ENCODE measurements at places on chromosomes 1 and 21.
A peak's percentile ranks its signal among the peaks of the same experiment; 100 is the strongest.

GRCh38 chr1:64744492-64745180 lies at the start of gene RAVER2:
Gene RAVER2, plus strand, starts transcription at chr1:64745075. Its CDS starts 98 bp downstream, at chr1:64745173.
- DNase-seq = peak; percentile 75

DNA sequence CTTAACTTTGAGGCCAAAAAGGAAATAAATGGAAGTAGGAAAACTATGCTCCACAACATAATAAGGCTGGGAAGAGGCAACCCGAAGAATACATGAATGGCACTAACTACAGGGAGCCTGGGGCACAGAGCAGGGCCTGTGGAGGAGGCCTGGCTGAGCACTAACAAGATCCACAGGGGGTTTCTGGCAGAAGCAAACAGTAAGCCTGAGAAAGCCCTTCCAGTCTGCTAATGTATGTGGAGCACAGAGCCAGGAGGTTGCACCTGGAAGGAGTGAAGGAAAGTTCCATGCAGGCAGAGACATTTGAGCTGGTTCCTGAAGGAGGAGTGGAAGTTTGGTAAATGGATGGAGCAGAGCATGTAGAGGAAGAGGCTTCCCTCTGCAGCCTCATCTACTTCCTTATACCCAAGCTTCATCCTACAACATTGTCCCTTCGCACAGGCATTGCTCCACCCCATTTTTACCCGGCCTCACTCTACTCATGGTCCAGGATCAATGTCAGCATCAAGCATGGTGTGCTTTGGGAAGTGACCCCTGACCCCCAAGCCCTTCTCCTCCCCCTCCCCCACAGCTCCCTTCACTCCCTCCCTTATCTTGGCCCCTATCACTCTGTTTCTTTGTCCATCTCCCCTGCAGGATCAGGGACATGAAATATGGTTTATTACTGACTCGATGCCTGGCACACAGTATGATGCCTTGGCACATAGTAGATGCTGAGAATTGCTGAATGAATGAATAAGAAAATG lies 23.3 kb downstream of the SHISA4 start:
- no peak for DNase-seq

- DNase-seq = no peak
Observed at GRCh38 chr1:44740179-44740617, 561 bp downstream of the KIF2C start.

DNA sequence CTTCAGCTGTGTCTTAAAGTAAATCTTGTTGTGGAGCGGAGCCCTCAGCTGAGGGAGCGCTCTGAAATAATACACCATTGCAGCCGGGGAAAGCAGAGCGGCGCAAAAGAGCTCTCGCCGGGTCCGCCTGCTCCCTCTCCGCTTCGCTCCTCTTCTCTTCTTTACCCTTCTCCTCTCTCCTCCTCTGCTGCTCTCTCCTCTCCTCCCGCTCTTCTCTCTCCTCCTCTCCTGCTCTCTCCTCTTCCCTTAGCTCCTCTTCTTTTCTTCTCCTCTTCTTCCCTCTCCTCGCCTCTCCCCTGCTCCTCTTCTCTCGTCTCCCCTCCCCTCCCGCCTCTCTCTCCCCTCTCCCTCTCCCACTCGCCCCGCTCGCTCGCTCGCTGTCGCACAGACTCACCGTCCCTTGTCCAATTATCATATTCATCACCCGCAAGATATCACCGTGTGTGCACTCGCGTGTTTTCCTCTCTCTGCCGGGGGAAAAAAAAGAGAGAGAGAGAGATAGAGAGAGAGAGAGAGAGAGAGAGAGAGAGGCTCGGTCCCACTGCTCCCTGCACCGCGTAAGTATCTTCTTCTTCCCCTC lies at the start of gene PROX1:
TSS of gene PROX1 (plus strand) at position 47 of the 580 bp plus-strand sequence. CDS start 8,563 bp downstream, outside the sequence.
- DNase-seq = peak; percentile 89

GRCh38 chr1:188877668-188878067 lies 1600.0 kb downstream of the BRINP3 start:
- no peak for DNase-seq

DNA sequence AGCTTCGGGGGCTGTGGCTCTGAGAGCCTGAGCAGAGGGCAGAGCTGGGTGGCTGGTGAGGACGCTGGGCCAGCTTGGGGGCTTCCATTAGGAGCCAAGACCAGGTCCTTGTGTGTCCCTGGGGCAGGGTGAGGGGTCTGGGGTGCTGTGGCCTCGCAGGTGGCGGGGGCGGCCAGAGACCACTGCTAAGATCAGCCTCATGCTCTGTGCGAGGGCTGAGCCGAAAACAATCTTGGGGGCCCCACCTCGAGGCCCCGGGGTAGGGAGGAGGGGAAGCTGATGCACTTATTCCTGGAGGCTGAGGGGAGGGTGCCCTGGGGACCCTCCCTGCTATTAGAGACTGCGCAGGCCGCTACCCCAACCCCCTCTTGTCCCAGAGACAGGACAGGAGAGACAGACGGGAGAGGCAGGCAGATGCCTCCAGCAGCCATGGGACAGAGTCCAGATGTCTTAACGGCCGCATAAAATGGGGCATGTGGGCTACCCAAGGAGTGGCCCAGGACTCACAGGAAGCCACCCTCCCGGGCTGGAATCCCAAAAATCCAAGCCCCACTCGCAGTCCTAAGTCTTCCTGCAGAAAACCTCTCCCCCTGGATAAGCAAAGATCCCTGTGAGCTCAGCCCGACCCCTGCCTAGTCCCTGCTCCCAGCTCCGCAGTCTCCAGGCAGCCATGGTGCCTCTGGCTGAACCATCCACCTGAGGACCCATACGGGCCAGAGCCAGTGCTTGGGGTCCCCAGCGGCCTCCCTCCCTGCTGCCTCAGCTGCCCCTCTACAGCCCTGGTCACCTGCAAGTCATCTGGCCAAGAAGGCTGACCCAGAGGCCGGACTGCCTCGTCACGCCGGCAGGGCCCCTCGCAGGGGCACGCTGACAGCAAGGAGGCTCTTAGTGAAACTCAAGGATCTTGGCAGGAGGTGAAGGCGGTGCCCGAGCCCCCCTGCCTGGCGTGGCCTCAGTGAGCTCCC lies 43.6 kb upstream of the COL18A1 start:
- peak; percentile 67 for DNase-seq

DNA sequence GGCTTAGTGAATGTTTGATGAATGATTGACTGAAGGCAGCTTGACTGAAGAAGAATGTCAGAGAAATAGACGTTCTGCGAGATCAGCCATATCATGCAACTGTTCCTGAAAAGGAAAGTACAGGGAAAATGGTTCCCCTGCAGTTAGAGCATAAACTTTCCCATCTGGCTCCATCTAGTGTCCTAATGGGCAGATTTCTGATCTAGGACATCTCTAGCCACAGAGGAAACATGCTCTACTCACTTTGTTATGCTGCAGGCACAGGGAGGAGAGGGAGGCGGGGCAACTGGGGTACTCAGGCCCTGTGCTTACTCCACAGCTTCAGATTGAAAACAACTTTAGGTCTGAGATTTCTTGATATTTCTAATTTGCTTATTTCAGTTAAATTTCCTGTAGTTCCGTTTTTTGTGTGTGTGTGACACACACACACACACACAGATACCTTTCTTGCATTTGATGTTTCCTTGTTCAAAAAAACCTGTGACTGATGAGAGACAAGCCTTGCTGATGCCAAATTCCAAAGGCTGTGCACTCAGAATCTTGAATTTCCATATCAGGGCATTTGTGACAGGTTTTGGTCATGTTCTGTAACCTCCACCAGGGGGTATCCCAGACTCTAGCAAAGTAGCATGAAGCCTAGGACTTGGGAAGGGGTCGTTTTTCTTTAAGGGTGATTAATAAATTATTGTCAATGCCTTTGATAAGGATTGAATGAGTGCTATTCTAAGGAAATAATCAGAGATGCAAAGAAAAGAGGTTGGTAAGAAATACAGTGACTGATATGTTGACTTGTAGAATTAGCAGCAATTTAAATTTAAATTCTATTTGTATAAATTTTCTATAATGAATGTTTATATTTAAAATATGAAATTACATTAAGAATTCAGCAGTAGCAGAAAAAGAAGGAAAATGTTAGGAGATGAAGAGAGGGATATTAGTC lies 139.7 kb upstream of the BEND5 start:
- DNase-seq = peak; percentile 87

DNA sequence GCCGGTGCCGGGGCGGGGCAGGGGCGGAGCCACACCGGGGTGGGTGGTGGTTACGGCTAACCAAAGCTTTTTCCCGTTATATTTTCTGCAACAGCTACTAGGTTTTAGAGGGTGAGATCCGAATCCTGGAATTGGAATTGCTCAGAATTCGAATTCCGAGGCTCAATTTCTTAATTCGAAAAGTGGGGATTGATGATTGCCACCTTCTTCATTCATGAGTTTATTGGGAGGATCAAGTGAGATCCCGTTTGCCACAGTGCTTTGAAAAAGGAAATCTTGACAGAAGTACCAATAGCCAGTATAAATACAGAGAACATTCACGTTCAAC lies 207 bp upstream of the SVBP start:
- no peak for DNase-seq

DNA sequence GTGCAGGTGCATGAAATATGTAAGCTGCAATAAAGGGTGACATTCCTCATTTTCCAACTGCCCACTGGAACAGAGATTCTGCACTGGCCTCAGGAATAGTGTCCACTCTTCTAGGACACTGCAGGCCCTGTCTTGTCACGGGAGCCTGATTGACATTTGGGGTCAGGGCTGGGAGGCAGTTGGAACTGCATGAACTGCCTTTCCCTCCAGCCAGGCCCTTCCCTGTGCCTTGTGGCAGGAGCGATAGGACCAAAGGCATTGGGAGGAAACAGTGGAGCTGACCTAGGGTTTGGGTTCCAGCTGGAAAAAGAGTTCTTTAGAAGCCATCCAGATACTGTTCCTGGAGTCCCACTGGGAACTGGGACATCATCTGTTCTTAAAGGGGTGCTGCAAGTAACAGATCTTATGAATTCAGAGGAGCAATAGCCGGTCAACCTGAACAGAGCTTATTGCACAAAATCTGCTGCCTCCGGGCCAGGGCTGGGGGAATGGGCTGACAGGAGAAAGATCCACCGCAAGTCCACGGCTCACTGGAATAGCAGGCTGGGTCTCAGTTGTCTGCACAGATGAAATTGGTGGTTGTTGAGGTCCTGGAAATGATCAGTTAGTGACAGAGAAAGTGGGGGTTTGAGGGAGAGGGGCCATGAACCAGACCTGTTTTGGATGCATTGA lies 451.7 kb downstream of the CAMTA1 start:
- no peak for DNase-seq

- no peak for DNase-seq
Observed at GRCh38 chr1:94515296-94515947, 26.1 kb downstream of the F3 start.

- DNase-seq = peak; percentile 62
Observed at GRCh38 chr1:64891448-64891825, 74.9 kb downstream of the JAK1 start.

DNA sequence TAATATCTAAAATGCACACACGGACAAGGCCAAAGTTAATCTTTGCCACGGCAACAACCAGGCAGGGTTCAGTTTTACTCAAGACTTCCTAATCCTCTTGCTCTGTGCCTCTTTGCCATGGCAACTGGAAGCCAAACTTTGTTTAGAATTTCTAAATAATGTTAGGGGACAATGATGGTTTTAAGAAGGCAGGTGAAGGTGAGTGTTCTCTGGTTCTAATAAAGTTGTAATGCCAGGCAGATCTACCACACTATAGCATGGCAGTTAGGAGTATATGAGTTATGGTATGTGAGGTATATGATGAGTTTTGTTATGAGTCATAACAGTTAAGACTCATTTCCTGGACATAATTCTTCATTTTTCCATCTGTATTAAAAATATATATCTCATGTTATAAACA lies 2.7 kb downstream of the PTPRC start:
- peak; percentile 55 for DNase-seq

- DNase-seq = no peak
Observed at GRCh38 chr1:43824795-43825194, 108.8 kb upstream of the ARTN start.

DNA sequence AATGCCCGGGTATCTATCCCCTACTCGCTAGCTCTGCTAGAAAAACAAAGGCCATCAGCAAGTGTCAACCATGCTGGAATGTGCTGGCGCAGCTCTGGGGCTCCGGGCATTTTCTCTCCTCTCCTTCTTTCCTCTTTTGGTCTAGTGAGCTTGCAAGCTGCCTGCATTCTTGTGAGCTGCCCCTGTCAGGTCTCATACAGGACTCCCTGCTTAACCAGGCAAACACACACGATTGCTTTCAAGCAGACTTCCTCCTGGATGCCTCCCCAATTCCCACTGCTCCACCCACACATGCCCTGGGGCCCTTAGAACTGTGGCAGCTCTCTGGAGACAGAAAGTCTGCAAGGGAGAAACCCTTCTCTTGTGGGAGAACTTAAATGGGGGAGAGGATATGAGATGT lies 35.7 kb upstream of the SUCO start:
- DNase-seq = peak; percentile 20

DNA sequence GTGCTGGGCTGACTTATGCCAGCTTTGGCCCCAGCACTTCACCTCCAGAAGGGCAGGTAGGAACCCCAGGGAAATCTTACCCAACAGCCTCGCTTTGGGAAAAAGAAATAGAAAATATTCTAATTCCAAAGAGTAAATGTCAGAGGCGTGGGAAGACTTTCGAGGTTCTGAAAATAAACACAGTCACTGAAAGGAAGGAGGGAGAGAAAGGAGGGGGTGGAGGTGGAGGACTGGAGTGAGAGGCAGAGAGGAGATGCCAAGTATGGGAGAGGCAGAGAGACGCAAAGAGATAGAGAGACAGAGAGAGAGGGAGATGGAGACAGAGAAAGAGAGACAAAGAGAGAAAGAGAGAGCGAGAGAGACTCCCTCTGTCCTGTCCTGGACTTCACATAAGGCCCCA lies 395.0 kb downstream of the PTPRU start:
- DNase-seq = no peak

DNA sequence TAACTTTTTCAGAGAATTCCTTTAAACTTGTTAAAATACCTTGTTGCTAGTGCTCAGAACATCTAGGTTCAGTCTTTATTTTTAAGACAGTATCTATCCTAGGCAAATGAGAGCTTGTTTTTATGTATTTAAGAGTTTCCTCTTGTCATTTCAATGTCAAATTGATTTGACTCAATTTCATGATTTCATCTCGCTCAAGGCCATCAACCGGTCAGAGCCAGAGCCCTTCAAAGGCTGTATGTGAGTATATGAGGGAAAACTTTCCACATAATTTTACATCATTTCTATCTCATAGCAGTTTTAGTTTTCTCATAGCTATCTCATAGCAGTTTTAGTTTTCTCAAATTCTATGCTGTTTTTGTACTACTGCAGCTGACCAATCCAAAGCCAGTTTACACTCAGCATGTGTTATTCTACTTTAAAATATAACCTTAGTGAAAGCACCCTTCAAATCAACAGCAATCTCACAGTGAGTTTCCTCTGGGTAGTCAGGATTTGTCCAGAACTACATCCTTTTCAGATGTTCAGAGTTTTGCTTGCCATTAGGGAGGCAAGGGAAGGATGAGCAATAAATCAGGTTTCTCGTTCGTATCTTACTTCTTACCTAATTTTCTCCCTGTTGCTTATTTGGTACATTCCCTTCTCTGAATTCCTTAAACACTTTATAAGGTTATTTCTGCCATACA lies 12.7 kb downstream of the HNRNPU start:
- DNase-seq = no peak

- no peak for DNase-seq
Observed at GRCh38 chr1:92441697-92442342, 44.9 kb downstream of the GFI1 start.

- no peak for DNase-seq
Observed at GRCh38 chr1:90607736-90608135, 109.4 kb downstream of the BARHL2 start.

- DNase-seq = peak; percentile 15
Observed at GRCh38 chr21:14046401-14046800, 164.4 kb downstream of the LIPI start.

- peak; percentile 69 for DNase-seq
Observed at GRCh38 chr1:209652873-209653401, 712 bp upstream of the LAMB3 start.
